Glomerular endothelial cell (primary cell): ENCODE measurements at places on chromosomes 7 and 10. TPM values are rescaled to one million over a fixed set of nuclear protein-coding genes. Genes with fewer than 3 reads are reported as not detected.

ARHGAP22 gene
- 64.5 and 65.8 TPM in 2 replicates for total RNA-seq

TRDMT1 gene
- total RNA-seq: 2.0 and 7.8 TPM in 2 replicates

GIMAP4 gene
- total RNA-seq: 83.5 and 97.6 TPM in 2 replicates

VIM gene
- 9,268 and 12,149 TPM in 2 replicates for total RNA-seq

GPR146 gene
- total RNA-seq: 5.4 and 33.5 TPM in 2 replicates

ELOVL3 gene
- not detected in 2 replicates for total RNA-seq

PTPRE gene
- 49.3 and 90.1 TPM in 2 replicates for total RNA-seq

MACC1 gene
- 0.19 TPM in 1 of 2 replicates, not detected in the other for total RNA-seq

KIAA1217 gene
- 27.3 and 63.1 TPM in 2 replicates for total RNA-seq

ANKRD26 gene
- total RNA-seq: 3.3 and 6.2 TPM in 2 replicates

RBP3 gene
- total RNA-seq: not detected in 2 replicates

TBC1D12 gene
- total RNA-seq: 8.0 and 12.9 TPM in 2 replicates

CUBN gene
- total RNA-seq: 1.9 and 2.1 TPM in 2 replicates

MAPK8 gene
- 34.3 and 63.4 TPM in 2 replicates for total RNA-seq

ETV1 gene
- 6.5 and 15.2 TPM in 2 replicates for total RNA-seq

AKR1B1 gene
- total RNA-seq: 68.5 and 97.4 TPM in 2 replicates

ARMC3 gene
- total RNA-seq: not detected in 2 replicates

NYAP1 gene
- 2.5 and 3.6 TPM in 2 replicates for total RNA-seq

MRLN gene
- total RNA-seq: not detected in 2 replicates

GIMAP8 gene
- total RNA-seq: 16.7 and 26.0 TPM in 2 replicates

UFSP1 gene
- 0.34 and 1.6 TPM in 2 replicates for total RNA-seq

PALS2 gene
- total RNA-seq: 4.6 and 6.3 TPM in 2 replicates

SLC18A3 gene
- not detected in 2 replicates for total RNA-seq

HOGA1 gene
- 0.12 and 0.15 TPM in 2 replicates for total RNA-seq

SPDYE8 gene
- total RNA-seq: not detected in 2 replicates

JCAD gene
- total RNA-seq: 57.5 and 107 TPM in 2 replicates

TIAL1 gene
- 63.2 and 72.0 TPM in 2 replicates for total RNA-seq

AKR1C8 gene
- total RNA-seq: not detected in 2 replicates

OPN1SW gene
- total RNA-seq: not detected in 2 replicates

IGFBP3 gene
- total RNA-seq: 49.0 and 247 TPM in 2 replicates

NFE2L3 gene
- 80.3 and 83.6 TPM in 2 replicates for total RNA-seq

IDI2 gene
- not detected in 2 replicates for total RNA-seq

MYO3A gene
- total RNA-seq: 0.05 TPM in 1 of 2 replicates, not detected in the other

KIF11 gene
- 4.5 and 9.6 TPM in 2 replicates for total RNA-seq

FAM25C gene
- total RNA-seq: not detected in 2 replicates

C10orf62 gene
- not detected in 2 replicates for total RNA-seq

POM121L12 gene
- not detected in 2 replicates for total RNA-seq

WBP1L gene
- 77.8 and 101 TPM in 2 replicates for total RNA-seq

LBX1 gene
- total RNA-seq: not detected in 2 replicates

MRPL32 gene
- total RNA-seq: 55.9 and 58.5 TPM in 2 replicates

LRRC17 gene
- 34.6 and 71.4 TPM in 2 replicates for total RNA-seq

C10orf105 gene
- total RNA-seq: not detected in 2 replicates

TPK1 gene
- 11.0 and 11.3 TPM in 2 replicates for total RNA-seq

GPR141 gene
- not detected in 2 replicates for total RNA-seq

SPDYE16 gene
- 0.24 TPM in 1 of 2 replicates, not detected in the other for total RNA-seq

PLXDC2 gene
- total RNA-seq: 0.82 and 0.92 TPM in 2 replicates

CFTR gene
- total RNA-seq: not detected in 2 replicates

RTKN2 gene
- 0.29 TPM in 2 replicates for total RNA-seq

IGF2BP3 gene
- 89.8 and 98.3 TPM in 2 replicates for total RNA-seq
